ENCODE measurements at places on chromosomes 12 and 14. TPM values are rescaled to one million over a fixed set of nuclear protein-coding genes. Genes with fewer than 3 reads are reported as not detected.

The KERA gene
- not detected for total RNA-seq

The FERMT2 gene
- 62.2 TPM for total RNA-seq

The NOXRED1 gene
- total RNA-seq, result 0.32 TPM

The SYNE2 gene
- total RNA-seq, result 9.1 TPM

The ADAM21 gene
- not detected for total RNA-seq

The EEA1 gene
- 7.5 TPM for total RNA-seq

The ZFHX2 gene
- 0.43 TPM for total RNA-seq

The HOXC13 gene
- total RNA-seq, result 4.4 TPM
